ENCODE measurements at places on chromosomes 11 and 22.
A peak's percentile ranks its signal among the peaks of the same experiment; 100 is the strongest.

DNA sequence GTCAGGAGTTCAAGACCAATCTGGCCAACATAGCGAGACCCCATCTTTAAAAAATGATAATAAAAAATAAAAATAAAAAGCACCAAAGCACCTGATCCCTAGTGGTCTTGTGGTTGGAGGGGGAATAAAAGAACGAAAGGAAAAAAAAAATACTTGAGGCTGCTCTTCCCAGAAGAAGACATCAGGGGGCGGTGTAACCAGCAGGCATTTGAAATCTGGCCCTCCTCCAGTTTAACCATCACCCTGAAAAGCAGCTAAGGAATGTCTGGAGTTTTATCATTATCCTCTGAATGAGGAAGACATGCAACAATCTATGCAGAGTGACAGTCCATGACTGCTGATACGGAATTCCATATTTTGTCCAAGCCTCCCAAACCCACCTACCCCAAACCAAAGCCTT lies 5.6 kb upstream of the KCTD17 start:
- peak; percentile 30 for DNase-seq

DNA sequence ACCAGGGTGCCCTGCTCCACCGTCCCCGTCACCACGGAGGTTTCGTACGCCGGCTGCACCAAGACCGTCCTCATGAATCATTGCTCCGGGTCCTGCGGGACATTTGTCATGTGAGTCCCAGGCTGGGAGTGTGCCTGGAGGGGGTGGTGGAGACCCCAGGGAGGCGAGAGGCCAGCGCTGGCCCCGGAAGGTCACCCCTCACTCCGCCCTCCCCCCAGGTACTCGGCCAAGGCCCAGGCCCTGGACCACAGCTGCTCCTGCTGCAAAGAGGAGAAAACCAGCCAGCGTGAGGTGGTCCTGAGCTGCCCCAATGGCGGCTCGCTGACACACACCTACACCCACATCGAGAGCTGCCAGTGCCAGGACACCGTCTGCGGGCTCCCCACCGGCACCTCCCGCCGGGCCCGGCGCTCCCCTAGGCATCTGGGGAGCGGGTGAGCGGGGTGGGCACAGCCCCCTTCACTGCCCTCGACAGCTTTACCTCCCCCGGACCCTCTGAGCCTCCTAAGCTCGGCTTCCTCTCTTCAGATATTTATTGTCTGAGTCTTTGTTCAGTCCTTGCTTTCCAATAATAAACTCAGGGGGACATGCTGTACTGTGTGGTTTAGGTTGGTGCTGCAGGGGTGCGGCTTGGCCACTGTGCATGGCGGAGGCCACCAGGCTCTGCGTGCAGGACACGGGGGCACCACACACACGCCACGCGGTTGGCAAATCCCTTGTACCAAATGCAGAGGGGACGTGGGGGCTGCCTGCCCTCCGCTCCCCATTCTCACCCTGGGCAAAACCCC lies 35.4 kb downstream of the MUC2 start:
- DNase-seq, result no peak

DNA sequence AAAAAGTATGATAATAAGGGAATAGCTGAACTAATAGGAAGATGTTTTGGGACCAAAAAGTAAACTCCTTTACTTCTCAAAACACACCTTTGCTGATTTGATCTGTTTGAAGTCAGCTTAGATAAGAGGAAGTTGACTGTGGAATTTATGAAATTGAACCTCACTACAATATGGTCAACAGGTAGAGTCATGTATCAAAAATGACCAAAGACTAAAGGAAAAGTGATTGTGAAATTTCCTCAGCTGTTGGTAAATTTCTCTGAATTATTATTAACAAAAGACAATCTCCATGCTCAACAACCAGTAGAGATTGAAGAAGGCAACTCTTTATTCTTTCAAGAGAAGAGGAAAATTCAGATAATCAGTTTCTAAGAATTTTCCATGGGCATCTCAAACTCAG lies 826.5 kb downstream of the KCNA4 start:
- DNase-seq, result no peak

GRCh38 chr11:65786786-65787636 lies at the start of gene OVOL1:
TSS of gene OVOL1 (plus strand) at chr11:65787063. CDS start at chr11:65787374, 311 bp downstream.
- no peak for DNase-seq

DNA sequence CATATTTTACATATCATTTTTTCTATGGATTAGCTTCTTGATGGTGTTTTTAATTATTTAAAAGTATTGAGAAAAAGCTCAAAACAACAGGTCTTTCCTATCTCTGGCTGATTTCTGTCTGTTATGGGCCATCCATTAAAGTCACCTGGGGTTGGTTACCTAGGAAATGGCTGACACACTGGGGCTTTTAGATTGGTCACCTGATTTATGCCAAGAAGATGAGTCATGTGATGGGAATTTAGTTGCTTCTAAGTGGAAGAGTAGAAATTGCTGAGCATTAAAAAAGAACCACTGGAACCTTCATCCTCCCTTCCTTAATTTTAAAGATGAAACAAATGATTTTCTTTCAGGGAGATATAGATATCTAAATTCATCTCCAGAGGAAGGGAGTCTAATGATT lies 48.8 kb upstream of the LARGE1 start:
- no peak for DNase-seq

DNA sequence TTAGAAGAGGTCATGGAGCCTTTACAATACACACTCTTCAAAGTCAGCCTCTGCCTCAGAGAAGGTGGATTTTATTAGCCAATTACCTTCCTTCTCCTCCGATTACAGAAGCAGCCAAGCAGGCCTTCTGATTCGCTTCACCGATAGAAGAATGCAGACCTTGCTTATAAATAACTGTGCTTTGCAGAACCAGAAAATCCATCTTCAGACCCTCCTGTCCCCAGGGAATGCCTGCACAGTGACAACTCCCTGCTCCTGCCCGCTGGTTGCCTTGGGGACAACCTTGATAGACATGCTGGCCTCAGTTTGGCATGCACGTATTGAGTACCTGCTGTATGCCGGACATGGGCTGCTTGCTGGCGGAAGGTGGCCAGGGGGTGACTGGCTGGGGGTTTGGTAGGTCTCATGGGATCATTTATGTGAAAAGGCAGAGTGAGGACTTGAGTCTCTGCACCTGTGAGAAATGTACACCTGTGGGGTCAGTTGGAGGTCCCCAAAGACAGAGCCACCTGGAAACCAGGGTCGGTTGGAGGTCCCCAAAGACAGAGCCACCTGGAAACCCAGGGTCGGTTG lies 1238.7 kb downstream of the BRD1 start:
- no peak for DNase-seq

DNA sequence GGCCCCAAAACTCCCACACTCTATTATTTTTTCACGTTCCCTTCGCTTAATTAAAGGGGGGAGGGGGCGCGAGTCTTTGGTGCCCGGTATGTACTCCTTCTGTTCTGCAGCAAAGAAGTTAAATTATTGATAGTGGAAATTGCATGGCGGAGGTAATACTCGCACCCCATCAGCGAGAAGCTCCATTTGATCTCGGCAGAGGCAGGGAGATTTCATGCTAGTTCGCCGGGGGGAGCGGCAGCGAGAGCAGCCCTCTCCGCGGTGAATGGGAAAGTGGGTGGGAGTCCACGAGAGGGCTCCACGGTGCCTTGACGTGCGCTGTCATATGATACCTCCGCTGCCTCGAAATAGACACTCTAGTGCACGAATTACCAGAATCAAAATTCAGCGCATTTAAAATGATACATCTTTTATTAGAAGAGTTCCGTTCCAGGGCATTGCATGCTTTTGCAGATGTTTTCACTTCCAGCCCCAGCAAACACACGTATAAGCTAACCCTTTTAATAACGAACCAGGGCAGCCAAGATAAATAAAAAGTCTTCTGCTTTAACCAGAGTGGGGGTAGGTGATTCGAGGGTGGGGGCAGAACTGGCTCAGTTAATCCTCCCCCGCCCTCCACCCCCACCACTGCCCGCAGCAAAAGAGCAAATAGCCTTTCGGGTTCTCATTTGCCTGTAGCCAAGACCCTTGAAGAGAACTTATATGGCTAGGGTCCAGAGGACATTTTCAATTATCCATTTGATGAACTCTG lies 1.3 kb upstream of the BDNF start:
- peak; percentile 77 for DNase-seq

DNA sequence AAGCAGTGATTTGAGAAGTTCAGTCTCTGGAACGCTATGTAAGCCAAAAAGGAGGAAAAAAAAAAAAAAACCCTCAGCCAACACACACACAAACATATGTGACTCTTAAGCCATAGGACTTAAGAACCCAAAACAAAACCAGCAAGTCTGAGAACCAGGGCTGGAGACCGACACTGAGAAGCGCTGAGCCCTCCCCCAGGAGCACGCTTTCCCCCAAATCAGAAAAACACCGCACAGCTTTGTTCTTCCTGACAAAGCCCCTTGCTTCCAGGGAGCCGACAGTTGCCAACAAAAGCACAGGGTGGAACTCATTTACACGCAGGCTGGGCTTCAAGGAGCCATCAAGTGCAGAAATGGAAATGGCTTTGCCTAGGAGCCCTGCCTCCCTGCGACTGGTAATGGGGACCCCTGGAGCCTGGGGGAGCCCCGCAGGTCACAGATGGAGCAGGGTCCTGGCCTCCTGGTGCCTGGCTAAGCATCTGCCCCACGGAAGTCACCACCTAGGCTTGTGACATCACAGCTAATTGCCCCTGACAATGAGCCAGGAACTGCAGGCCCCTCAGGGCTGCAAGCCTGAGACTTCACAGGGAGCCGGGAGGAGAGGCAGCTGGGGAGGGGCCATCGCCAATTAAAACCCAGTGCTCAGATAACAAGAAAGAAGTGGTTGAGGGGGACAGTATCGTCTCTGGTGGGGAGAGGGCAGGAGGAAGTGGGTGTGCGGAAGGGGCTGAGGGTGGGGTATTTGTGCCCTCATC lies 66.9 kb downstream of the NFAM1 start:
- no peak for DNase-seq

DNA sequence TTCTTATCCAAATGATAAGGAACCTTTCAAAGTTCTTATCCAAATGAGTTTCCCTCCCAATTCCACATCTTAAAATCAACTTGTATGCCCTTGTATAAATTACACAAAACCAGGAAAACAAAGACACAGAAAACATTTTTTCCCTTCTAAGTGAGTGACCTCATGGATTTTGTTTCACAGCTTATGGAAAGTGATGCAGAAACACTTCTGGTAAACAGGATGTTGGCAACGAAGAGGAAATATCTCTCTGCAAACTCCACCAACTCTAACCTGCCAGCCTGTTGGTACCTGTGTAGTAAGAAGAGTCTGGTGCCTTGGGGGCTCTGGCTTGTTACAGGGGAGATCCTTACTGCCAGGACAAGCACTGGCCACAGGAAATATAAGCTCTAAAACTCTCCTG lies 57.0 kb downstream of the CELSR1 start:
- no peak for DNase-seq

DNA sequence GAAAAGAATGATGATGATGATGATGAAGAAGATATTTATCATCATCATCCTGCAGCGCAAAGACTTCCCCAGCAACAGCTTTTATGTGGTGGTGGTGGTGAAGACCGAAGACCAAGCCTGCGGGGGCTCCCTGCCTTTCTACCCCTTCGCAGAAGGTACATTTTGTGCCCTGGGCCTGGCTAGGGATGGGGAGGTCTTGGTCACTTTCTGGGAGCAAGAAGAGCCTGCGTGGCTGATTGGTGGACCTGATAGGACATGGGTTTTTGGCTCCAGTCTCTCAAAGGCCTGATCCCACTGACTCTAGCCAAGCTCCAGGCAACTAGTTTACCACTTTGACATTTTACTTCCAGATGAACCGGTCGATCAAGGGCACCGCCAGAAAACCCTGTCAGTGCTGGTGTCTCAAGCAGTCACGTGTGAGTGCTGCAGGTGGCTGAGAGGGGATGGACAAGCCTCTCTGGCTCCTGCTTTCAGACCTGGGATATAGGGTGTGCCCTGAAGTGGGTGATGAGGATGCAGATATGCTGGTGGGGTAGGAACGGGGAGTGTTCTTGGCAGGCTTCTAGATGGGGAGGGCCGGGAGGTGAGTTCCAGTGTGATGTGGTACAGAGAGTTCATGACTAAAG lies 5.3 kb downstream of the SIDT2 start:
- DNase-seq, result no peak

GRCh38 chr11:96265220-96265737 lies 77.7 kb downstream of the MAML2 start:
- no peak for DNase-seq

GRCh38 chr11:14578541-14578956 lies 58.4 kb upstream of the PSMA1 start:
- DNase-seq, result no peak

- DNase-seq, result no peak
These were observed 18.7 kb upstream of the PANX2 start for GRCh38 chr22:50151571-50152537.

DNA sequence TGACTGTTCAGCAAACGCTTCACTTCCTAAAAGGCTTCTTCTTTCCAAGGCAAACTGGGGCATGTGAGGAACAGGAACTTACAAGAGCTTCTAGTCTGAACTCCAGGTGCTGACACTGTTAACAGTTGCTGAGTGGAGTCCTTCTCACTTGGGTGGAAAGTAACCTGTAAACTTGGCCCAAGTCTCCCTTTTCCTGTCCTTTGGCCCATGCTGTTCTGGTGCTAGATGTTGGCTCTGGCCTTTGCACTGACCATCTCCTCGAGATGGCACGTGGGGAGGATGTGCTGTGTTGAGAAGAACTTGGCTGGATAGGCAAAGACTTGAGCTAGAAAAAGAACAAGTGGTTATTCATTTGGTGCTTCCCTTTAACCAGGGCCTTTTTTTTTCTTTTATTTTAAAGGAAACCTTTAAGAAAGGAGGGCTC lies 53.6 kb downstream of the PTPRJ start:
- no peak for DNase-seq

DNA sequence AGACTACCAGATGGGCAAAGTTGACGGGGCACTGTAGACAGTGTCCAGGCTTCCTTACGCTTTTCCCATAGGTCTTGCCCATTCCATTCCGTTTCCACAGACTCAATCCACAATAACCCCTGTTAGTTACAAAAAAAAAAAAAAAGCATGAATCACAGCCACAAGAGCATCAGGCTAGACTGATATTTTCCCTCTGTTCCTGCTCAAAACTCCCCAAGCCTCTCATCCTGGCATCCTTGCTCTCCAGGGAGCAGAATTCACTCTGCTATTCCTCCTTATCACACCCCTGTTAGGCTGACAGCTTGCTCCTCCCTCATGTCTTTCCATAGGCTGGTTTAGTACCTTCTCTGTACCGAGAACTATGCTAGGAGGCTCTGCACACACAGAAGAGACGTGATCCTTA lies 42.2 kb downstream of the TMEM123 start:
- no peak for DNase-seq

Measured in fibroblast of skin of left quadriceps (primary cell).